ENCODE measurements at places on chromosomes 5 and 9. TPM values are rescaled to one million over a fixed set of nuclear protein-coding genes. Genes with fewer than 3 reads are reported as not detected.

Gene PCDHGA4
- total RNA-seq, result 5.4 TPM

Gene SYK
- not detected for total RNA-seq

- H3K36me3 ChIP-seq, result peaks cover 5% of the 10 kb centered on the region
- no peak for DNase-seq
- no peak overlapping the region for H3K4me3 ChIP-seq
- H3K4me1 ChIP-seq, result peaks cover 9% of the 10 kb centered on the region
- no peak overlapping the region for H3K27ac ChIP-seq
- peaks cover 16% of the 10 kb centered on the region for H3K27me3 ChIP-seq
Measured at GRCh38 chr9:37916471-37917312, 12.8 kb upstream of the SLC25A51 start.

GRCh38 chr9:87840134-87840533 is 42.5 kb upstream of the SPATA31E1 start:
- no peak overlapping the region for H3K4me3 ChIP-seq
- no peaks in the 10 kb centered on the region for H3K4me1 ChIP-seq
- H3K27ac ChIP-seq, result no peak overlapping the region

DNA sequence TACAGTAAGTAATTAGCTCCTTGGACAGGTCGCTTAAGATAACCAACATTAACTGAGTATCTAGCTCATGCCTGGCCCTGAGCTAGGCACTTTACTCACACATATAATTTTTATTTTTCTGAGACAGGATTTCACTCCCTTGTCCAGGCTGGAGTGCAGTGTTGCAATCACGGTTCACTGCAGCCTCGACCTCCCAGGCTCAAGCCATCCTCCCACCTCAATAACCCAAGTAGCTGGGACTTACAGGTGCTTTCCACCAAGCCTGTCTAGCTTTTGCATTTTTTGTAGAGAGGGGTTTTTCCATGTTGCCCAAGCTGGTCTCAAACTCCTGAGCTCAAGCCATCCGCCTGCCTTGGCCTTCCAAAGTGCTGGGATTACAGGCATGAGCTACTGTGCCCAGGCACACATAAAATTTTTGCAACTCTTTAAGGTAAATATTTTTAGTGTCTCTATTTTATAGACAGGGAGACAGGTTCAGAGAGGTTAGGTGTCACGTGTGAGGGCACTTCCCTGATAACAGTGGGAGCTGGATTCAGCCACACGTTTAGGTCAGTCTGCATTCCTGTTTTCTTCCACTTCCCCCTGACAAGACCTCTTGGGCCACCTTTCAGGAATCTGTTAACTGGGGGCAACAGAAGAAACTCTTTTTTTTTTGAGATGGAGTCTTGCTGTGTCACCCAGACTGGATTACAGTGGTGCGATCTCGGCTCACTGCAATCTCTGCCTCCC is 18.2 kb downstream of the HBEGF start:
- no peaks in the 10 kb centered on the region for H3K27me3 ChIP-seq
- H3K27ac ChIP-seq, result no peak overlapping the region
- 0 out of 2 replicates have a peak, but pooled peaks cover 5% of the 10 kb centered on the region for H3K36me3 ChIP-seq
- no peak overlapping the region for H3K4me3 ChIP-seq
- H3K4me1 ChIP-seq, result peaks cover 48% of the 10 kb centered on the region

DNA sequence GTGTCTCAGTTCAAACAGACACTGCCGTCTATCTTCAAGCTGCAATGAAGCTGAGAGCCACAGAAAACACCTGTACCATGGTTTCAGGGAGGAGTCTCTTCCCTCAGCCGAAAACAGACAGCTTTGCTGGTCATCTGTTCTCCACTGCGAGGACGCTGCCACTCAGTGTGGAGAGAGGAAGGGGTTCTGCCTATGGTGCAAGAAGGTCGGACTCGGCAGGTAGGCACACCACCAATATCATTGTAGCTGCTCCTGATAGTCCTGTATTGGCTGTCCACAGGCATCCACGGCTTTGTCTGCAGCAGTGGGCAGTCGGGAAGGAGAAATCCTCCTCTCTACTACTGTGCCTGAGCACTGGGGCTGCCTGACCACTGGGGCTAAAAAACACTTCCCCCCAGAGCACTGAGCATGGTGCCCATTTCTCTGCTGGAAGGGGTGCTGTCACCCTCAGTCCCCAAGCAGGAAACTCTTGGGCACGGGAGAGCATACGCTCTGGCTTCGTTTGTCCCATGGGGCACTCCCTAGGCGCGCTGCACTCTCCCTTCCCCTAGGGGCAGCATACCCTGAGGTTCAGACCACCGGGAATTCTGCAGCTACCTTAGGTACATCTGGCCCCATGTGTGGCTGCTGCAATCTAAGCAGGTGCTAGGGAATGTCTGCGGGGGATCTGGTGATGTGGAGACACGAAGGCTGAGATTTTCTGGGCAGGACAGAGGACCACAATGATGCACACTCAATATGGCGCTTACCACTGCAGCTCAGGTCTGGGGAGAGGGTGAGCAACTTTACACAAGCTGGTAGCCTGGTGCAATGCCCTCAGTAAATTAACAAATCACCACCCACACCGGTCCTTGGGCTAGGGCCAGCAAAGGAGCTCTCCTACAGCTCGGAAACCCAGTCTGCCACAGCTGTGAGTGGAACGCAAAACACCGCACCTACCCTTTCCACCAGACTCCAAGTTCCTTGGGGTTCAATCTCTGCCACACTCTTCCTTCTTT is 880.9 kb upstream of the SEMA6A start:
- H3K27me3 ChIP-seq, result no peaks in the 10 kb centered on the region
- no peak overlapping the region for H3K4me3 ChIP-seq
- H3K4me1 ChIP-seq, result peaks cover 8% of the 10 kb centered on the region

Measured in HFFc6 (cell line).